ENCODE measurements at places on chromosomes 2 and 18. TPM values are rescaled to one million over a fixed set of nuclear protein-coding genes. Genes with fewer than 3 reads are reported as not detected.

The C2orf66 gene
- not detected for total RNA-seq

The ALK gene
- 0.16 TPM for total RNA-seq

The HK2 gene
- total RNA-seq: 4.1 TPM

The ASB1 gene
- total RNA-seq: 69.8 TPM

The CRYGD gene
- not detected for total RNA-seq

The TFPI gene
- total RNA-seq: 24.3 TPM

The PSMA8 gene
- total RNA-seq: 0.48 TPM

The C2orf81 gene
- 0.62 TPM for total RNA-seq

The CIB4 gene
- total RNA-seq: not detected

The KRTCAP3 gene
- total RNA-seq: 0.24 TPM

The SETBP1 gene
- 6.3 TPM for total RNA-seq

The IL36B gene
- not detected for total RNA-seq

The MEP1B gene
- total RNA-seq: not detected

The MYO5B gene
- 0.38 TPM for total RNA-seq

The OSBPL6 gene
- 3.3 TPM for total RNA-seq

The PCARE gene
- total RNA-seq: 0.67 TPM

The BBS5 gene
- 7.4 TPM for total RNA-seq

The RAB27B gene
- 0.30 TPM for total RNA-seq

The PRSS56 gene
- total RNA-seq: 0.19 TPM

The INO80D gene
- total RNA-seq: 11.8 TPM

The CSRNP3 gene
- 4.1 TPM for total RNA-seq

The PNKD gene
- total RNA-seq: 72.9 TPM

The HOXD11 gene
- not detected for total RNA-seq

The UGT1A10 gene
- total RNA-seq: not detected

The KIF3C gene
- total RNA-seq: 3.2 TPM

The AMER3 gene
- not detected for total RNA-seq

The CYP27A1 gene
- 10.5 TPM for total RNA-seq

The KIF1A gene
- total RNA-seq: 0.65 TPM

The CHST9 gene
- total RNA-seq: 8.7 TPM

The REG1B gene
- not detected for total RNA-seq

The DYNC2LI1 gene
- total RNA-seq: 5.4 TPM

The HOXD8 gene
- 0.32 TPM for total RNA-seq

The MYOM1 gene
- total RNA-seq: 608 TPM

The TSPYL6 gene
- not detected for total RNA-seq

The IL36RN gene
- total RNA-seq: not detected

The FAM210A gene
- 62.1 TPM for total RNA-seq

The CCL20 gene
- not detected for total RNA-seq

The COLEC11 gene
- 2.9 TPM for total RNA-seq

The ADRA2B gene
- total RNA-seq: 6.4 TPM

The CD207 gene
- total RNA-seq: not detected

The ARHGEF33 gene
- 0.32 TPM for total RNA-seq

The SCYGR4 gene
- not detected for total RNA-seq

The ZSWIM2 gene
- not detected for total RNA-seq

The DNAH7 gene
- 0.40 TPM for total RNA-seq

The ABCB11 gene
- total RNA-seq: 0.13 TPM

The IL1R1 gene
- total RNA-seq: 21.1 TPM

The PLGLB1 gene
- total RNA-seq: 2.7 TPM

The CRIM1 gene
- 17.2 TPM for total RNA-seq

Measured in Right ventricle myocardium superior (tissue), 1 donor.